Fibroblast of gingiva (primary cell): ENCODE measurements at places on chromosomes 13 and 19.
A peak's percentile ranks its signal among the peaks of the same experiment; 100 is the strongest.

GRCh38 chr19:6095760-6096159 lies 14.5 kb downstream of the RFX2 start:
- DNase-seq: no peak

- DNase-seq: peak; percentile 88
Observed at GRCh38 chr13:110399801-110400200, 92.7 kb downstream of the COL4A2 start.

DNA sequence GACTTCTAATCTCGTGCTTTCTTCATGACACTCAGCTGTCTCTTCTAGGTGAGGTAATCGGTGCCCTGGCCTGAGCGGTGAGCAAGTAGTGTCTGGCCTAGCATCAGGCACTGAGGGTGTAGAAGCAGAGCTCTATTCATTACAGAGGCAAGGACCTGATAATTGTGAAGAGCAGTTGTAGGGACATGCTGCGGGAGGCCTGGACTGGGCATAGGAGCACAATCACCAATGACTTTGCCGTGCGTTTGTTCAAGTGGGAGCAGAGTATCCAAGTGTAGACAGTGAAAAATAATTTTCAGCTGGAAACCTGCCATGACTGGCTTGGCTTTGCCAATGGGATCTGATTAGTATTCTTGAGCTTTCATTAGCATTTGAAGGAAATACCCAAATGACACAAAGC lies 32.1 kb upstream of the DCLK1 start:
- no peak for DNase-seq

- DNase-seq: no peak
Observed at GRCh38 chr13:97248243-97248642, 26.1 kb downstream of the MBNL2 start.

- DNase-seq: no peak
Observed at GRCh38 chr19:10965398-10965797, 4.6 kb downstream of the SMARCA4 start.

DNA sequence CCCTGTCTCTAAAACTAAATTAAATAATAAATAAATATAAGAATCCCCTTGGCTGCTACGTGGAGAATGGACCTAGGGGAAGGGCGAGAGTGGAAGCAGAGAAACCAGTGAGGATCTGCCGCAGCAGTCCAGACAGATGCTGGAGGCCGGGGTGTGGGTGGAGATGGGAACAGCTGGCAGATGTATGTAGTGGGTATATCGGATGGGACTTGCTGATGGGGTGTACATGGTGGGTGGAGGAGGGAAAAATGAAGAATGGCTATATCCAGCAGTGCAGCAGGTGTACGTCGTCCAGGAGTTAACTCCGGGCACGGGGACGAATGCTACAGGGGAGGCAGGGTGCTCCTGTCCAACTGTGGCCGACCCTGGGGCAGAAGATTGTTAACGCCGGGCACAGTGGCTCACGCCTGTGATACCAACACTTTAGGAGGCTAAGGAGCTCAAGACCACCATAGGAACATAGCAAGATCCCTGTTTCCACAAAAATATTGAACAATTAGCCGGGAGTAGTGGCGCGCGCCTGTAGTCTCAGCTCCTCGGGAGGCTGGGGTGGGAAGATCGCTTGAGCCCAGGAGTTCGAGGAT lies 654 bp downstream of the CEP89 start:
- no peak for DNase-seq

DNA sequence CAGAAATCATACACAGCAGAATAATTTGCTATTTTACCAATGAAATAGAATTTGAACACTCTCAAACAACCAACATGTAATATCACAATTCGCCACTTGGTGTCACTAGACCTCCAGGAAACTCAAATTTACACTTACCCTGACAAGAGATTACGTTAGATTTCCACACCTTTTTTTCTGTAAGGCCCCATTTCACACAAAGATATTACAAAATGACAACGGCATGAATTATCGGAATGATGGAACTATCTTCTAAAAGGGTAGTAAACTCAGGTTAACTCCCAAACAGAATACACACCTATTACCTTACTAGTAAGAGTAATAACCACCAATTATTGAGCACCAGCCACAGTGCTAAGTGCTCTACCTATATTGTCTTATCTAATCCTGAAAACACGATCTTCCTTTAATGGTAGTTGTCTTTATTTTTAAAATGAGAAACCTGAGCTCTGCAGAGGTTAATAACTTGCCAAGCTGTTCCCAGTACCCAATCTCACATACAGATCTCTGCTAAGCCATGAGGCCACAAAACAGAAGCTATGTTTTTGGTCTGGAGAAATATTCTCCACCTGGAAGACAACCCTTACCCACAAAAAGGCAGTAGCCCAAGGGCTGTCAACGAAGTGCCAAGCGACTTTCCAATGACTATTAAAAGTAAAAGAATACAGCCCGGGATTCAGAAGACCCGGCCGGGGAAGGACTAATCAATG lies 152.4 kb downstream of the DCLK1 start:
- DNase-seq: peak; percentile 61

DNA sequence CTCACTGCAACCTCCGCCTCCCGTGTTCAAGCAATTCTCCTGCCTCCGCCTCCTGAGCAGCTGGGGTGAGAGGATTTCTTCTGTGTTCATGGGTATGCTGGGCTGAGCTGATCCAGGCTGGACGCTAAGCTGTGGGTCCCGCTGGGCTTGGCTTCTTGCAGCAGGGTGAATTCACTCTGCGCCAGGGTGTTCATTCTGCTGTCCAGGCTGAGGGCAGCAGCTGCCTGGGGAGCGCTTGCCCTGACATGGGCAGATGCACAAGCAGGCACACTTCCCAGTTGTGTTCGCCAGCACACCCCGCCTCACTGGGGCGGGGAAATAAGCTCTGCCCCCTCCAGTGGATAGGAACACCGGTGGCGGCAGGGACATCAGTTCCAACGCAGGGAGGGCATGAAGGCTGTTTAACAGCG lies 7.3 kb upstream of the INAFM1 start:
- DNase-seq: peak; percentile 32

DNA sequence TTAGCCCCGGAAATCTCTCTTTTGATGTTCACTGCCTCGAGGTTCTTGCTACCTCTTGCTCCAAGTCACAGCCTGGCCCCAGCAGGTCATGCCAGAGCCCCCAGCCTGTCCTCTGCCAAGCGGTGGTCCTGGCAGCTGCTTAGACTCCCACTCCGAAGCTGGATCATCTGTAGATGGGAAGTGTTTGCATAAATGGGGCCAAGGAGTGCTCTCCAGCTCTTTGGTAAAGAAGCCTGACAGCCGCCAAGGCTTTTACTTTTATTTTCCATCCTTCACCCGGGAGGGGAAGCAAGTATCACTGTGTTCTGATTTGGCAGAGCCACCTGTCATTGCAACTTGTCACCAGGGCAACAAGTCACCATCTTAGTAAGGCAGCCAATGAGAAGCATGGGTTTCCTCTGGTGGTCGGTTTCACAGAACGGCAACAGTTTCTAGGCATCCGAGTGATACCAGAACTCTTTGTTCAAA lies 10.6 kb upstream of the RETN start:
- DNase-seq: no peak

- no peak for DNase-seq
Observed at GRCh38 chr13:75935805-75936204, 299.7 kb downstream of the LMO7 start.

DNA sequence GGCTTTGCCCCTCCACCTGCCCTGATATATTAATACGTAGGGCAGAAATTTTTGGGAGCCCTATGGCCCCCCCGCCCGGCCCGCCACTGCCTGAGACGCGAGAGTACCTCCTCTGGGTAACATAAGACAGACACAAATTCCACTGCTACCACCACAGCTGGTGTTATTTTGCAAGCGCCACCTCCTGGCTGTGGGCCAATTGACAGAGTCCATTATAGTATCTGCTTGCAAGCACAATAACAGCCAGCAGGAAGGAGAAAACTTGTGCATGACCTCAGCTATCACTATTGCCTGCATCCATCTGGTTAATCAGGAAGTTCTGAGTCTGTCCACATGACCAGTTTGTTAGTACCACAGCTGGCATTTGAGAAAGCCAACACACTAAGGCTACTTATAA lies 25.3 kb upstream of the OR10H2 start:
- peak; percentile 26 for DNase-seq

- peak; percentile 36 for DNase-seq
Observed at GRCh38 chr13:102847272-102848234, 1.7 kb downstream of the ERCC5 start.

GRCh38 chr19:34276614-34277013 lies 22.3 kb downstream of the GARRE1 start:
- DNase-seq: no peak

GRCh38 chr19:19955208-19955607 lies 54.5 kb downstream of the ZNF93 start:
- DNase-seq: no peak

DNA sequence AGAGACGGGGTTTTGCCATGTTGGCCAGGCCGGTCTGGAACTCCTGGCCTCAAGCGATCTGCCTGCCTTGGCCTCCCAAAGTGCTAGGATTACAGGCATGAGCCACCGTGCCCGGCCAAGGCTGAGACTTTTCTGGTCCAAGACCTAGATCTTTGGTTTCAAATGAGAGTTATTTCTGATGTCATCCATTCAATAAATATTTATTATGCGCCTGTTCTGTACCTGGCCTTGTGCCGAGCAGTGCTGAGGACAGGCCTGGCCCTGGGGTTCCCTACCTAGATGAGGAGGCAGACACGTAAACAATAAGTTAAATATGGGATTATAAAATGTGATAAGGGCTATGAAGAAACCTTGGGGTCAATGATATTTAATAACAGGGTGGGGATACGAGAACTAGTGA lies 4.5 kb downstream of the RELB start:
- no peak for DNase-seq

- no peak for DNase-seq
Observed at GRCh38 chr19:49342291-49342721, 7.1 kb downstream of the CD37 start.

- DNase-seq: no peak
Observed at GRCh38 chr19:6161271-6161850, 25.9 kb downstream of the ACSBG2 start.

DNA sequence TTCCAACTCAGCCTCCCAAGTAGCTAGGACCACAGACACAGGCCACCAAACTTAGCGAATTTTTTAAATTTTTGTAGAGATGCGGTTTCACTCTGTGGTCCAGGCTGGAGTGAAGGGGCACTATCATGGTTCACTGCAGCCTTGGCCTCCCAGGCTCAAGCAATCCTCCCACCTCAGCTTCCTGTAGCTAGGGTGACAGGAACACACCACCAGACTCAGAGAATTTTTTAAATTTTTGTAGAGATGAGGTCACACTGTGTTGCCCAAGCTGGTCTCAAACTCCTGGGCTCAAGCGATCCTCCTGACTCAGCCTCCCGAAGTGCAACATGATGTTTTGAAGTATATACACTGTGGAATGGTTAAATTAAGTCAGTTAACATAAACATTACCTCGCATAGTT lies 263.6 kb downstream of the OXGR1 start:
- no peak for DNase-seq

GRCh38 chr19:2602391-2603181 lies 99.9 kb downstream of the GNG7 start:
- peak; percentile 99 for DNase-seq

DNA sequence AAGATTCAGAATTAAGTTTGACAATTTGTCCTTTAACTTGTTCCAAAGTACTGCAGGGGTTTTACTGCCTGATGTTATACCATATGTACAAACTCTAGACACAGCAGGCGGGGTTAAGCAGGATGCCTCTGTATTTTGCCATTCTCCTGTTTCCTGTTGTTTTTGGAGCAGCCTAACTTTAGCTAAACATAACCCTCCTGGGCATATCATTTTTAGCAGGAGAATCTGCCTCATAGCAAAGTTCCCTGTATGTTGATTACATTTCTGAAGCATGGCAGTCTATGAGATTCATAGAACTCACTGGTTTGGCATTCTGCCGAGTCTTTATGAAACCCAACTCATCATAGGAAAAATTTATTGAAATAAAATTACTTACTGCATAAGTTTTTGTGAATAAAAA lies 5.2 kb downstream of the LHFPL6 start:
- DNase-seq: peak; percentile 95

DNA sequence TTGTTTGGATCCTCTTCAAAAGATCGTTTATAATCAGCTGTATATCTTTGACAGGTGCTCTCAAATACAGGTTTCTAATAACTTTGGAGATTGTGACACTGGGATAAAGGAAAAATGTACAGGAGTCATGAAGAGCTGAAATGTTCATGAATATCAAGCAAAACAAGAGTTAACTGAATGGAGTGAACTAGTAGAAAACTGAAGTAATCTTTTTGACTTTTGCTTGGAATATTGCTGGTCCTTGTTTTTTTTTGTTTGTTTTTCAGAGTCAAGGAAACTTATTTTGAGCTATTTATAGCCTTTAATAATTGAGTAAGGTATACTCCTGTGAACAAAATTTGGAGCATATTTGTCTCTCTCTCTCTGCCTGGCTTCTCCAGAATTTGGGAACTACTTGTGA lies 25.3 kb downstream of the MED4 start:
- DNase-seq: no peak

- DNase-seq: no peak
Observed at GRCh38 chr19:43310221-43310620, 40.9 kb upstream of the PSG9 start.

DNA sequence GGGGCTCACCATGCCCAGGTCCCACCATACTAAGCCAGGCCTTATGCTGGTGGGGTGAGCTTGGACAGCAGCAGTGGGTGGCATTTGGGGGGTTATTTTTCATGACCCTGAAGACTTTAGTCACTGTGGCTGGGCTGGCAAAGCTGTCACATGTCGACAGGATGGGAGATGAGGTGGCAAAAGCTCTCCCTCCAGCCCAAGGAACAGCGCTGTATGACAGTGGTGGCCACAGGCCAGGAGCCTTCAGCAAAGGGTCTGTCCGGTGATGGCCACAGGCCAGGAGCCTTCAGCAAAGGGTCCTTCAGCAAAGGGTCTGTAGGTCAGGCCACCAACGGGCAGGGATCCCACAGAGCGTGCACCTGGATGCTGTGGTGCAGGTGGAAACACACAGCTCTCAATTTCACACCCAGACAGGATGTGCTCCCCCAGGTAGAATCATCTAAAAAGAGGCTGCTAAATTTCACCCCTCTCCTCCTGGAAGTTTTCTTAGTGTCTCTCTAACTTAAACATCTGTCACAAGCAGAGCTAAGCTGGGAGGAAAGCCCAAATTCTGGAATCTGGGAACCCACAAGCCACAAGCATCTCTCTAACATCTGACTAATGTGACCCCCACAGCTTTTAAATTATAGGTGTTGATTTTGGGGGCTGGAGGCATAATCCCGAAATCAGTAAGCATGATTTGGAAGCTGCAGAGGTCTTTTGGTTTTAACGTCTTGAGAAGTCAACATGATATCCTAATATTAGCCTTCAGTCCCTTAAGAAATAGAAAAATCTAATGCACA lies 23.0 kb downstream of the COL4A1 start:
- DNase-seq: peak; percentile 25

GRCh38 chr19:41354343-41354953 lies 726 bp upstream of the TGFB1 start:
- no peak for DNase-seq
